ENCODE measurements at places on chromosomes 6 and 20. TPM values are rescaled to one million over a fixed set of nuclear protein-coding genes. Genes with fewer than 3 reads are reported as not detected.

Gene PET117
- 4.9 TPM for total RNA-seq

Gene PREX1
- total RNA-seq, result 94.6 TPM

Gene PHACTR1
- total RNA-seq, result 42.9 TPM

Gene ZNF165
- total RNA-seq, result 0.56 TPM
